ENCODE measurements at places on chromosomes 3 and 15. TPM values are rescaled to one million over a fixed set of nuclear protein-coding genes. Genes with fewer than 3 reads are reported as not detected.

DNA sequence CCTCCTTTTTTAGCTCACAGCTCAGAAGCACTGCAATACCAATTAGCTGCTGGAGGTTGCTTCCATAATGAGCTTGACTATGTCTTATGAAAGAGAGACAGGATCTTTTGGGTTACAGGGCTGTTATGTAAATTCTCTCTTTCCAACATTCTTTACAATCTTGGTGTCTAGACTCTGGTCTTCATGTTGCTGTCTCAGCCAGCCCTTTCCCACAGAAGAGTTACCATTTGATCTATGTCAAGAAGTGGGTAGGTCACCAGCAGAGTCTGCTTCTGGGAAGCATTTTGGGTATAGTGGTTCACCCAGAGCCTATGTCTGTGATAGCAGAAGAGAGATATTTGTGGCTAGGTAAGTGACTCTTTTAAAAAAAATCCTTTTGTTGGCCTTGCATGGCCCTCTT, 234.5 kb downstream of the SATB1 start:
- no peak for DNase-seq

DNA sequence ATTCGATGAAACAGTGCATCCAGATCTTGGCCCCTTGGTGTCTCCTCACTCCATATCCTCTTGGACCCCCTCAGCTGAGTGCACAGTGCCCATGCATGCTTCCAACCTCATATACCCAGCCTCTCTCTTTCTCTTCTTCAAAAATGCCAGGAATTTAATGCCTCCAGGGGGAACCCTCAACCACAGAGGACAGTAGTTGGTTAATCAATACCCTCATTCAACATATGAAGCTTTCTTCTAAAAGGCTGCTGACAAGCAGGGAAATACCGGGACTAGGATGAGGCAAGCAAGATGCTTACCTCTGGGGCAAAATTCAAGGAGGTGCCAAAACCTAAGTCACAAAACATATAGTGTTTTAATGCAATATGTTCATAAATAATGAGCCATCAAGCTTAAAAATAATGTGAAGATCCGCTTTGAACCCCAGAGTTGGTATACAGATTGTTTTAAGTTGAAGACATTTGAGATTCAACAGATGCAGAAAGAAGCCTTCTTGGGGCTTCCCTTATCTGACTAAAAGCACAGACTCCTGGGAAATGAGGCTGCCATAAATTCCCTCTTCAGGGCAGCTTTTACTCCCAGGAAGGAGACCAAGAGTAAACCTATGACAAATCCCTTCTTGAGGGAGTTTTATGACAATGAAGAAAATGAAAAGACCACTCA, 48.2 kb upstream of the FHIT start:
- DNase-seq = no peak

DNA sequence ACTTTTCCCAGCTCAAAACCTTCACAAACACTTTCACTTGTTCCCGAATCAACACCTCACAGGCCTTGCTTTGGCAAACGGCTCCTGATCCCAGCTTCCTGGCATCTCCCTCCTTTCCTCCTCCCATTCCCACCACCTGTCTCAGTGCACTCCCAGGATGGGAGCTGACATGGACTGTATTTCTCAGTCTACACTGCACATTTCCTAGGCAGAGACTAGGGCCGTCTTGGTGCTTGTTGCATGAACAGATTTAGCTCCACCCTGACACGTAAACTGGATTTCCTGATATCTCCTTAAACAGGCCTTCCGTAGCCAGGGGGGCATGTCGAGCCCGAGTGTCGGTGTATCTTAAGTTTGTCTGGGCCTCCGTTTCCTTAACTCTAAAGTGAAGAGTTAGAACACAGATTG, 790 bp upstream of the WHAMM start:
- no peak for DNase-seq

- no peak for DNase-seq
These were observed 139.8 kb downstream of the WDR76 start for GRCh38 chr15:43966646-43967045.

- DNase-seq = no peak
These were observed 595 bp downstream of the DPH6 start for GRCh38 chr15:35545316-35545823.

Gene GAP43
- not detected for total RNA-seq

- DNase-seq = no peak
These were observed 44.1 kb downstream of the SENP2 start for GRCh38 chr3:185630182-185630622.

DNA sequence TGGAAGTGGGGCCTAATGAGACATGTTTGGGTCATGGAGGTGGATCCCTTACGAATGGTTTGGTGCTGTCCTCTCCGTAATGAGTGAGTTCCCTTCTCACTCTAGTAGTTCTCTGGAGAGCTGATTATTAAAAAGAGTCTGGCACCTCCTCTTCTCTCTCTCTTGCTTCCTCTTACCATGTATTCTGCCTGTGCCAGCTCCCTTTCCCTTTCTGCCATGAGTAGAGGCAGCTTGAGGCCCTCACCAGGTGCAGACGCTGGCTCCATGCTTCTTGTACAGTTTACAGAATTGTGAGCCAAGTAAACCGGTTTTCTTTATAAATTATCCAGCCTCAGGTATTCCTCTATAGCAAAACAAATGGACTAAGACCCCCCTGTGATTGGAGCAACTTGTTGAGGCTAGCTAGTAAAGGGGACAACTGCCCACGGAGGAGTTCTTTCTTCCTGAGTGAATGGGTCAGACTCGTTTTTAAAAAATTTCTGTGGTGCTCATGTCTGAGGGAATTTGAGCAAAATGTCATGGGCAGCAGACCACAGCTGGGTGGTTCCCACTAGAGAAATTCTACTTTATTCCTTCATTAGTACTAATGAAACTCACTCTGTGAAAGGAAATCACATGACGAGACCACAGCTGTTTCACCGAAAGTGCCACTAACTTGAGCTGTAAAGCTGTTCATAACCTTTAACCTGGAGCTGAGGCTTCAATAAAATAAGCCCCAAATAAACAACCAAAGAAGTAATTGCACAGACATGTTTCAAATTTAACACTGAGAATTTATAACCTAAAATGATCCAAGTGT, 210.0 kb downstream of the NFKBIZ start:
- no peak for DNase-seq

DNA sequence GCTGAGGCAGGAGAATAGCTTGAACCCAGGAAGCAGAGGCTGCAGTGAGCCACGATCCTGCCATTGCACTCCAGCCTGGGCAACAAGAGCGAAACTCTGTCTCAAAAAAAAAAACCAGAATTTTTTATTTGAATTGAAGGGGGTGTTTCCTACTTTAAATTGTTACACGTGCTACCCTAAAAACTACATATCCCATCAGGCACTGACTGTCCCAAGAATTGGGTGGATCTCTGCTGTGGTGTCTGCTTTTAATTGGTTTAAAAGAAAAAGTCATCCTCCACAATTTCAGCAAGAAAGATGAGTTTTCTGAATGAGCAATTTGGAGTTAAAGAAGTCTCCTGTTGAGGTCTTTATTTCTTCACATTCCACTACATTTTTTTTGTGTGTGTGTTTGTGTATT, 2.1 kb downstream of the PDIA3 start:
- DNase-seq = no peak

DNA sequence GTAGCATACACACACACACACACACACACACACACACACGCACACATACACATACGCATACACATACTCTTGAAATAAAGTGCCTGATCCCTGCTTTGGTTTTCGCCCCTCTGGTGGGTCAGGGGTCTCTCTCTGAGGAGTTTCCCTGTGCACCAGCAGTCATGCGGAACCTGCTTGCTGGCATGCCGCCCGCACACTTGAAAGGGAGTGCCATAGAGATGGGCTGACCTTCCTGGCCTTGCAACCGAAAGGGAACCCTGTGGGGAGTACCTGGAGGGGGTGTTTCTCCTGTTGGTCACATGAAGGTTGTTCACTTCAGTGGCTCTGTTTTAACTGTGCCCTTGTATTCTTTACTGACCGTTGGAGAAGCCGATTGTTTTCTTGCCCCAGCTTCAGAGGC, 752.3 kb downstream of the NR2F2 start:
- no peak for DNase-seq

DNA sequence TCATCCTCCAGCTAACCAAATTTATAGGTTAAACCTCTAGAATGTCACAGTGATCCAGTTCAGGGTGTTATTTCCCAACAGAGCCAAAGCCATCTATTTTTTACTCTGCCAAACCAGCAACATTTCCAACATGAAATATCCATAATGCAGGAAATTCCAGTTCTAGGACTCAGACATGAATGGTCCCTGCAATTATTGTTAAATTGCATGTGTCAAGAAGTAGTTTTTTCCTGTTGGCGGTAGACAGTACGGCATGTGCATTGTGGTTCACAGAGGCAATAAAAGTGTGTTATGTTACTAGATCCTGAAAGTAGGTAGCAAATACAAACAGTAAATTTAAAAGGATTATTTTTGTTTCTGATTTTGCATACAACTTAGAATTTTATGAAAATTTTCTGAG, 215.7 kb upstream of the THBS1 start:
- no peak for DNase-seq

Gene TMEM108
- not detected for total RNA-seq

Gene RTP3
- total RNA-seq = 28.6 TPM

- no peak for DNase-seq
These were observed 115.8 kb upstream of the FLNB start for GRCh38 chr3:57892423-57892822.

- DNase-seq = peak; percentile 57
These were observed 1435.2 kb upstream of the CADM2 start for GRCh38 chr3:83523470-83524073.

Gene BCL2A1
- 0.58 TPM for total RNA-seq

- DNase-seq = no peak
These were observed 33.4 kb upstream of the SRP14 start for GRCh38 chr15:40072216-40072990.

GRCh38 chr15:25805031-25805430, 58.1 kb downstream of the ATP10A start:
- no peak for DNase-seq

Gene PPP2R3A
- 1.5 TPM for total RNA-seq

- no peak for DNase-seq
These were observed 187.1 kb upstream of the STT3B start for GRCh38 chr3:31345581-31345980.

DNA sequence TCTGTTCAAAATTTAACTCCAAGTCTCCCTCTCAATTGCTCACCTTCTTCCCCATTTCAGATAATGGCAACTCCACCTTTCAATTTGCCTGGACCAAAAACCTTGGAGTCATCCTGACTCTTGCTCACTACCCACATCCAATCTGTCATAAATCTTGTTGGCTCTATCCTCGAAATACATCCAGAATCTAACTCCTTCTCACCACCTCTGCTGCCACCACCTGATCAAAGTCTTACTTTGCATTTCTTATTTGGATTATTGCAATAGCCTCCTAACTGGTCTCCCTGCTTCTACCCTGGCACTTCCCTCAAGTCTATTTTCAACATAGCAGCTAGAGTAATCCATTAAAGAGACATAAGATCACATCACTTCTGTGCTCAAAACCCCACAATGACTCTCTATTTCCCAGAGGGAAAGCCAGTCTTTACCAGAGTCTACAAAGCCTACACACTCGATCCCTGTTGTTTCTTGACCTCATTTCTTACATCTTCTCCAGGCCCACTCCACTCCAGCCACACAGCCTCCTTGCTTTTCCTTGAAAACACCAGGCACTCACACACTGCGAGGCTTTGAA, 86.6 kb downstream of the GPR156 start:
- no peak for DNase-seq

- no peak for DNase-seq
These were observed 42.3 kb downstream of the WDR72 start for GRCh38 chr15:53716909-53717876.

Gene DAZL
- total RNA-seq = not detected

- DNase-seq = peak; percentile 45
These were observed 16.4 kb downstream of the MYL3 start for GRCh38 chr3:46846624-46847542.

GRCh38 chr15:86077070-86077469, 2.6 kb upstream of the AGBL1 start:
- DNase-seq = no peak

- no peak for DNase-seq
These were observed 4.9 kb upstream of the MYZAP start for GRCh38 chr15:57586661-57587424.

DNA sequence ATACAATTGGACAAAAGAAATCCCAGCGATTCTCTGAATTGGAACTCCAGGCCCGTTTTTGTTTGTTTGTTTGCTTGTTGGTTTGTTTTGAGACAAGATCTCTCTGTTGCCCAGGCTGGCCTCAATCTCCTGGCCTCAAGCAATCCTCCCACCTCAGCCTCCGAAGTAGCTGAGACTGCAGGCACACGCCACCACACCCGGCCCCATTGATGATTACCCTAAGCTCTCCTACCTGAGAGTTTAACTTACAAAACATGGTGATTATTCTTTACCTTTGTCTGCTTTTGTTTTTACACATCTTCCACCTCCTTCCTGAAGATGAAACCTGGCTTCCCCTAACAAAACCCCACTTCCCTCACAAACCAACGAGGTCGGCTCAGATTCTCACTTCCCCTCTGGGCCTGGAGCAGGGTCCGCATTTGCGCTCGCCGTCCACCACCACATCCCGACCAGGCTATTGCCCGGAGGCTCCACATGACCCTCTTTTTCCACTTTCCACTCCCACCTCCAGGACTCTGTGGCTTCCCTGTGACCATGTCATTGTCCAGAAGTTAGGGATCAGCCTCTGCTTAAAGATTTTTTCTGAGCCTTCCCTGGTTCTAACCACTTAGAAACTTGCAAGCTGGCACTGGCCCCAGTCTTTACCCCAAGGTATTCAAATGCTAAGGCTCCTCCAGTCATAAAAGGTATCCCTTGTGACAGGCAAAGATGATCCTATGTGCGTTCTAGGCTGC, 14.8 kb downstream of the KLHL6 start:
- DNase-seq = no peak

- DNase-seq = no peak
These were observed 737 bp downstream of the DNAJA4 start for GRCh38 chr15:78265137-78265460.

DNA sequence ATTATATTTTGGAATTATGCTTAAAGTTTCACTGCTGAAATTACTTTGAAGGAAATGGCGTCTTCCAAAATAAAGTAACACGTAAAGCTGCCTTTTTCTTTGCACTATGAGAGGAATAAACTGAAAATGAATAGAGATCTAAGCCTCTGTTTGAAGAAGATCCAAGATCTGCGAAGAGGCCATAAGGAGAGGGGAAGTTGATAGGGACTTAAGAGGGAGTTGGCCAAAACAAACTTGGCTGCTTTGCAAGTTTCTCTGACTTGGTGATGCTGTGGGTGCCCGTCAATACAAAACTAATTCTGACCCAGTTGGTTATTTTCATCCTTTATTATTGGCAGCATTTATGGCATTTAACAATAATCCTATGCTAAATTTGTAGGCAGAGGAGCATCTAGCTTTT, 190.2 kb upstream of the GBE1 start:
- DNase-seq = no peak

DNA sequence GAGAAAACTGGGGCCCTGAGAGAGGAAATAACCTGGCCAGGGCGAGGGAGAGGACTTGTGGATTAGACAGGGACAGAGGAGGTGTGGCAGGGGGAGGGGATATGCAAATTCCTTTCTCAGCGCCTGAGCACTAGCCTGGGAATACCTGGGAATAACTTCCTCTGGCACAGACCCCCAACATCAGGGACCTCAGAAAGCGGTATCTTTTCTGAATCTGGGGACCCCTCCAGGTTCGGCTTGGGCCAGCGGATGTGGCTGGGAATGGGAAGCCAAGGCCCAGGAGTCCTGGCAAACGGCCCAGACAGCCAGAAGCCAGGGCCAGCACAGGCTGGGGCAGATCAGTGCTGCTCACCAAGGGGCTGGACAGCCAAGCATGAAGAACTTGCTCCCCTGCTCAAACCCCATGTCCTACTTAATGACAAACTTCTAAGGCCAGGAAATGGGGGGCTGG, 9.2 kb upstream of the ACSBG1 start:
- peak; percentile 55 for DNase-seq

Gene EFHB
- 0.48 TPM for total RNA-seq

Gene MINAR1
- 0.05 TPM for total RNA-seq

GRCh38 chr3:71207632-71208031, 375.9 kb downstream of the FOXP1 start:
- DNase-seq = peak; percentile 74
